ENCODE measurements at places on chromosomes 6 and 20.

DNA sequence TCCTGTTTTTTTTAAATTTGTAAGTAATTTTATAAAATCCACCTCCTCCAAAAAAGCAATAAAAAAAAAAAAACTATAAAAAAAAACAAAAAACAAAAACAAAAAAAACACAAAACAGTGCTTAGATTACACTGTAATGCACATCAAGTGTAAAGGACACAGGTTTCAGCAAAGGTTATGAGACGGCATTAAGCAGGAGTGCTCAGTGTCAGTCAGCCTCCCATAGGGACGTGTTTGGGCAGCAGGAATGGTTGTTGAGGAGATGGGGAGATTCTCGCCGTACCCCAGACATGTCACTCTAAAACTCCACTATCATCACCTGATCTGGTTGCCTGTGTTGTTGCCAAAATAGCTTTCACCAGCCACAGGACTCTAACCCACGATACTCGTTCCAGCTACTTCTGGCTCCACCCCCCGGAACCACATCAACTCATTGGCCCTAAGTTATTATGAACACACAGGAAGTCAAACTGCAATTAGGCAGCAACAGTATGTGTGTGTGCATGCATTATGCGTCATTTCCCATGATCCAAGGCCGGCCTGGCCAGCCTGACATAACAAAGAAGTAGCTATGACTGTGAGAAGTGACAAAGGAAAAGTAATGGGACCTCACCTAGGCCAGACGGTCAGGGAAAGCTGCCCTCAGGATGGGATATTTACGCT lies 28.7 kb downstream of the ECT2L start:
- DNase-seq: no peak

- DNase-seq: no peak
Measured at GRCh38 chr6:37977715-37978114, 158.2 kb downstream of the ZFAND3 start.

DNA sequence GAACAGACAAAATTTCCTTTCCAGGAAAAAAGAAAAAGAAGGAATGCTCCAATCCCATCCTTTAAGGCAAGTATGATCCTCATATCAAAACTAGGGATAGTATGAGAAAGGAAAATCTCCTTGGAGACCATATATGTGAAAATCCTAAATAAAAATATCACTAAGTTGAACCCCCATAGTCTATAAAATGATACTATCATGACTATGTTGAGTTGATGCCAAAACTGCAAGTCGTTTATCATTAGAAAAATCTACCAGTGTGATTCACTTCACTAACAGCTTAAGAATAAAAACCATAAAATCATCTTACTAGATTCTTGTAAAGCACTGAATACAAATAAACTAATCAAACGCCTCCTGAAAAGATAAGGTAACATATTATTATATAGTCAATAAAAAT lies 76.6 kb upstream of the STXBP5 start:
- DNase-seq: no peak

GRCh38 chr6:63319939-63320338 lies at the start of gene LGSN:
TSS of gene LGSN (minus strand) at chr6:63319983. CDS start at chr6:63319943, 40 bp downstream.
- DNase-seq: no peak

- DNase-seq: no peak
Measured at GRCh38 chr6:169498916-169499513, 202.8 kb downstream of the WDR27 start.

- no peak for DNase-seq
Measured at GRCh38 chr6:155373276-155373675, 59.0 kb upstream of the TFB1M start.

- no peak for DNase-seq
Measured at GRCh38 chr20:32877507-32877906, 18.8 kb downstream of the EFCAB8 start.

Data from stimulated activated CD8-positive, alpha-beta memory T cell treated with anti-CD3 and anti-CD28 coated beads, Interleukin-12 subunit alpha, Interleukin-12 subunit beta, amount 100 ng/mL, for 1 hour (primary cell).